ENCODE measurements at places on chromosomes 12 and 14.

DNA sequence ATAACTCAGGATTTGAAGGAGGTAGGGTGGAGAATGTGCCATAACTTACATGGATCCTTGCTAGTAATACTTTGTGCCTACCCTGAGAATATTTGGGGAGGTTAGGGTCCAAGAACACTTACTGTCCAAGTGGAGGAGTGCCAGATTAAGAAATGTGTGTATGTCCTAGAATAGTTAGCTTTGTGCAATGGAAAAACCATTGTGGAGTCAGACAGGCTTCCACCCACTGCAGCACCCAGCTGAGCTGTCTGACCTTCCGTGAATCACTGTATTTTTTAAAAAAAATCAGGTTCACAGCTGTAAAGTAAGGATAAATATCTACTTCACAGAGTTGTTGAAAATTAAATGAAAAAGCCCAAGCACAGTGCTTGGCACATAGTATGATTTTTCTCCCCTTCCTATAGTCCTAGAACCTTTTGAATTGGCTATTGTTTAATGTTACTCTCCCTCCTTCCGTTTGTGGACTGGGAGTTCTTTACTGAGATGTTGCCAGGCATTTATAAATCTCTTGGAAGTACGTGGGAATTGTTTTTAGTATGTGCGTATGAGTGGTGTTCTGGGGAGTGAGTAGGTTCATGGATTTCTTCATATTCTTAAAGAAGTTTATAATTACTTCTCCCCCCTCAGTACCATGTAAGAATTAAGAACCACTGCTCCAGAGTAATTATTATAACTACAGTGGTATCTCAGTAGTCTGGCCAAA is 9.2 kb downstream of the RAB21 start:
- no peak for DNase-seq

DNA sequence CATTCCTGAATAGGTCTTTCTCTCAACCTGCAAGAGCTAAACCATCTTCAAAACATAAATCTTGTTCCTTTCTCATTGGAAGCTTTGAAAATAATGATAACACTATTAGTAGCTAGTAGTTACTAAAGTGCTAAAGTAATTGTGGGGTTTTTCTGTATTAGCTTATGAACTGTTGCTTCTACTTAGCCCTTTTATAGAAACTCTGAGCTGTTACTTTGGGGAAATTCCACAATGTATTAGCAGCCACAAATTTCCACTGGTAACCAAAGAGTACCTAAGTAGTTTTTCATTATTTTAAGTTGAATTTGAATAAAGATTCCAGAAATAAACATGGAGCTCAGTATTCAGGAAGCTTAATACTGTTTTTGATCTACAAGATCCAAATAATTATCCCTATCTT is 6.4 kb upstream of the MAPK1IP1L start:
- no peak for DNase-seq

DNA sequence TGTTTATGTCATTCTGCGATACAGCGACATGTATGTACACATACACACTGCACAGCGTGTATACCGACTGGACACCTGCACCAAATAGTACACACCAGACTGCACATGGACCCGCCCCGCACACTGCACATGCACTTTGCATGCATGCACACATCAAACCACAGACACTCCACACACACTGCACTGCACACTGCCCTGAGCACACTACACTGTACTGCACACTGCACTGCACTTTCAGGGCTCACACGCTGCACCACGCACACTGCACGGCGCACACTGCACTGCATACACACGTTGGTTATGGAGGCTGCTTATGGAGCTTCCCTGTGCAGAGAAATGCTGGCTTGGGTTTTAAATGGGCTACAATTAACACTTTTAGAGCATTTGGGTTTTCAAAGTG is 1.6 kb downstream of the PAPLN start:
- no peak for DNase-seq

DNA sequence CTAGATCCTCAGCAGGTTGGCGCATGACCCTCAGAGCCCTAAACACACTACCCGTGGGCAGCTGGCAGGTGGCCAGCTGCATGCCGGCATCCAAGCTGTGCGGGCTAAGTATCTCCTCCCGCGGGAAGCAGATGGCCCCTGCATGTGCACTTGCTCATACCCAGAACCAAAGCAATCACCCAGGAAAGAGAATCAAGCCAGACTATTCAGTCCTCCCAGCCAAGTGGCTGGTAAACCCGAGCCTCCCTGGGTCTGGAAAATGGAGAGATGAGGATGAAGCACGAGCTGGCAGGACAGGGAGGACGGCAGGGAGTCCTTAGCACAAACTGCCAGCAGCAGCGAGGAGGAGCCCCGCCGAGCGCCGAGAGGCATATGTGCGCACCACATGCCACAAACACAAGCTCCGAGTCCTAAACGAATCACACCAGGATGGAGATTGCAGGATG is 139.7 kb downstream of the RIMBP2 start:
- DNase-seq = no peak

DNA sequence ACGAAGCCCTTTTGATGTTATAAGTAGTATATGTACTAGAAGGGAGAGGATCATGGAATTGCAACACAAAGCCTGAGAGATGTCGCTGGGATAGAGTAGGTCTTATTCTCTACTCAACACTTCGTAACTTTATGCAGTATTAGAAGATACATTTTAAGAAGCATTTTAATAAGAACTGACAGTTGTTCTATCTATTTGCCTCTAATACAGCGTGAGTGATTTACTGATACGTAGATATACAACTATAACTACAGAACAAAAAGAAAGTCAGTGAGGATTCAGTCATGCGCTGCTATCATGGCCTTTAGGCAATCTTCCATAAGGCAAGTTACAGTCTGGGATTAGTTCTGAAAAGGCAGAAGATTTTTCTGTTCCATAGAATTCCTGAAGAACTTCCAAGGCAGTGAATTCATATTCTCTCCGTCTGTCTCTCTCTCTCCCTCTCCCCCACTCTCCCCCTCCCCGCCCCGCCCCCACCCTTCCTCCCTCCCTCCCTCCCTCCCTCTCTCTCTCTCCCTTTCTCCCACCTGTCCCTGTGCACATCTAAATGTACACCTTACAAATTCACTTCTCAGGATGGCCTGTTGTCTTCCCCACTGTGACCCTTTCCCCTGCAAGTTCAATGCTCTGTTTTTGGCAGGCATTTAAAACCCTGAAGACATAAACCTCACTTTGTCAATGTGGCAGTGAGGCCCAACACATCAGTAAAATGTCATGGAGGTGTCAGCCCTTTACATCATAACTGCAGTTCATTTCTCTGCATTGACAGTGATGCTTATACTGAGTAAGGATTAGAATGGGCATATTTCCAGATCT is 470.6 kb downstream of the EGLN3 start:
- DNase-seq = no peak

- no peak for DNase-seq
Observed at GRCh38 chr12:71556875-71557274, 106.8 kb downstream of the ZFC3H1 start.

- DNase-seq = no peak
Observed at GRCh38 chr12:12157424-12157823, 86.7 kb downstream of the BCL2L14 start.

DNA sequence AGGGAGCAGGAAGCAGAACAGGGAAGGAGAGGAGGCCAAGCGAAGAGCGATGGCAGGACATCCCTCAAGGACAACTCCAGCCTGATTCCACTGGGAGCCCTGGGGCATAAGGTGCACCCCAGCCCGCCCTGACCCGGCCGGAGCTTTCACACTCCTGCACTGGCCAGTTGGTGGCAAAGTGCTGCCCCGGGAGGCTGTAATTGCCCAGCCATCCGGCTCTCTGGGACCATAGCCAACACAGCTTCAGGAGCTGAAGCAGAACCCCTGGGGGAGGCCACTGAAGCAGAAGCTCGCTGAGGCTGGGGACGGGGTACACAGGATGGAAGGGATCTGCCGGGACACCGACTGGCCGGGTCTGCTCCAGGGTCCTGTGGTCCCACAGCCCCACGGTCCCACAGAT is 41.9 kb upstream of the BEGAIN start:
- no peak for DNase-seq

- DNase-seq = no peak
Observed at GRCh38 chr14:38623661-38624060, 367.8 kb upstream of the CLEC14A start.

DNA sequence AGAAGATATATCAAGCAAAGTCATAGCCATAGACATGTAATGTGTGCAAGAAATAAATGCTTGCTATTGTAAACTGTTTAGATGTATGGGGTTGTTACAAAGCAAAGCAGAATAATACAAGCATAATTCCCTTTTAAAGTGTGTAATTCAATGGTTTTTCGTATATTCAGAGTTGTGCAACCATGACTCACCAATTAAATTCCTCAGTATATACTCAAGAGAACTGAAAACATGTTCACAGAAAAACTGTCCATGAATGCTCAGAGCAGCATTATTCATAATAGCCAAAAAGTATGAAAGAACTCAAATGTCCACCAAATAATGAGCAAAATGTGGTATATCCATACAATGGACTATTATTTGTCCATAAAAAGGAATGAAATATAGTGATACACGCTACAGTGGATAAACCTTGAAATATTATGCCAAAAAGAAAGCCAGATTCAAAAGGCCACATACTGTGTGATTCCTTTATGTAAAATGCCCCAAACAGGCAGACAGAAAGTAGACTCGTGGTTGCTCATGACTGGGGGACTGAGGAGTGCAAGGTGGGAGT is 9.3 kb downstream of the GXYLT1 start:
- DNase-seq = no peak

DNA sequence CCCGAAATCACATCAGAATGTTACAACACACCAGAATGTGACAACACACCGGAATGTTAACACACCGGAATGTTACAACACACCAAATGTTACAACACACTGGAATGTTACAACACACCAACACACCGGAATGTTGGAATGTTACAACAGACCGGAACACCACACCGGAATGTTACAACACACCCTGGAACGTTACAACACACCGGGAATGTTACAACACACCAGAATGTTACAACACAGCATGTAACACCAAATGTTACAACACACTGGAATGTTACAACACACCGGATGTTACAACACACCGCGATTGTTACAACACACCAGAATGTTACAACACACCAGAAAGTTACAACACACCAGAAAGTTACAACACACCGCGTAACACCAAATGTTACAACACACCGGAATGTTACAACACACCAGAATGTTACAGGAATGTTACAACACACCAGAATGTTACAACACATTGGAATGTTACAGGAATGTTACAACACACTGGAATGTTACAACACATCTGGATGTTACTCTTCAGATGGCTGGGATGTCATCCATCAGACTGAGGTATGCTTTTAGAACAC is 21.1 kb downstream of the CHFR start:
- DNase-seq = no peak

DNA sequence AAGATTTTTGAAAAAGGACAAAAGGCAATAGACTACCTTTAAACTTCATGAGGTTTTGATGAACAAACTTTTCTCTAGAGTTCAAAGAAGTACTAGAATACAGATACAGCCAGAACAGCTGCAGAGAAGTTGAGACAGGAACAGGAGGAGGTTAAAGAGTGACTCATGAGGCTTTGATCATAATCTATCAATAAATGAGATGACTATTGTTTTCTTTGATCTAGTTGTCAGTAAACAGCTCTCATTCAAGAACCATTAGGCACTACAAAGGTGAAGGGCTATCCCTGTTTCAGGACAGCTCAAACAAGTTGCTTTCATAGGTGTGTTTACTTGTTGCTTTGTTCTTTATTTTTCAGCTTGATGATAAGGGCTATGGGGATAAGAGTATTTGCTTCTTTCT is 2.4 kb downstream of the WASHC3 start:
- no peak for DNase-seq

DNA sequence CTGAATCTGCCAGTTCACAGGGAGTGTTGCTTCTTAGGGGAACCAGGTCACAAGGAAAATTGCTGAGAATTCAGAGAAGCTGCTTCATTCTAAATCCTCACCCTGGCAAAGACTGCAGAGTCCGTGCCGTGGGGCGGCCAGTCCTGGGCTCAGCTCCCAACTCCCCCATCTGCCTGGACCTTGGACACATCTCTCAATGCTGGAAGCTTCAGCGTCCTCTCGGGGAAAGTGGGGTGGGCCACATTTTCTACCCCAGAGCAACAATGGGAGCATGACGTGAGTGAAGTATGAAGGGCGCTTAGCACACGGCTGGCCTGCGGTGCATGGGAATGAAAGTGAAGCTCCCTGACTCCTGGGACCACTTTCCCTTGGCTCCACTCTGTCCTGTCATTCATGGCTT is 31.2 kb downstream of the HVCN1 start:
- DNase-seq = no peak

GRCh38 chr12:124480469-124481256 is 86.7 kb downstream of the NCOR2 start:
- no peak for DNase-seq

- peak; percentile 65 for DNase-seq
Observed at GRCh38 chr12:65464930-65465329, 186.4 kb downstream of the MSRB3 start.

- DNase-seq = peak; percentile 16
Observed at GRCh38 chr12:114311974-114312373, 94.0 kb downstream of the TBX5 start.

- no peak for DNase-seq
Observed at GRCh38 chr12:55718624-55719275, 1.4 kb upstream of the RDH5 start.

DNA sequence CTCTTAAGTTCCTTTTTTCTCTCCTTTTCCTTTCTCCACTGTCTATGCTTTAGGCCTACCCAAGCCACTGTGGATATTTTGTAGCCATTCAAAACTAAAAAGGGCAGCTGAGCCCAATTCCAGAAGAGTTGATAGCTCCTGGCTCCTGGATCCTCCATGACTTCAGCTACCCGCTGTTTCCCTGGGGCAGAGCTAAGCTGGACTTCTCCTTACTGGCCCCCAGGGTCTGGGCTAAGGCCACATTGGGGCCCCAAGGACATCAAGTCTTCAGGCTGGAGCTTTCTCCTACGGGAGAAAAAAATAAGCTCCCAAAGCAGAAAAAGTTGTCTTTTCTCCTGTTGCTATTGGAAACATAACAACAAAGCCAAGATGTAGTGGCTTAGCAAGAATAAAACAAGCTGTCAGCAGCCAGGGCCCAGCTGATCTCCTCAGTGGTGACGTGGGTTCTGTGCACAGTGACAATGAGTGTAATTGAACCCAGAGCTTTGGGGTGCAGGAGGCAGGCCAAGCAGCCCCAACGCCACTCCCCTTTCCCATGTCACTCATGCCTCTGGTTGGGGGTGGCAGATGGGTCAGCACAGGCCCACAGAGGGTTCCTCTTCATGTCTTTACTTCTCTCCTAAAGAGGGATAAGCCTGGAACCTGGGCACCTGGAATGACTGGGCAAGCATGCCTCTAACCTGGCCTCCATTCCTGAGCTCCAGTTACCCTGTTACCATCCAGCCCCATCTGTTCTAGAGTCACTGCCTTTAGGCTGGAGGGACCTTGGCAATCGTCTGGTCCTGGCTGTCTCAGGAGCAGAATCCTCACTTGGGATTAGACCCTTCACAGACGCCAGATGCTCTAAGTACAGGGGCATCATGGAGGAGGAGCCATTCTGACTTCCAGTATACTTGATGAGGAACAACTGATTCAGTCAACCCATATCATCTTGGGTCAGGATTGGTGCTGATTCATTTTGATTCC is 171.2 kb downstream of the ZFP36L1 start:
- DNase-seq = peak; percentile 45

DNA sequence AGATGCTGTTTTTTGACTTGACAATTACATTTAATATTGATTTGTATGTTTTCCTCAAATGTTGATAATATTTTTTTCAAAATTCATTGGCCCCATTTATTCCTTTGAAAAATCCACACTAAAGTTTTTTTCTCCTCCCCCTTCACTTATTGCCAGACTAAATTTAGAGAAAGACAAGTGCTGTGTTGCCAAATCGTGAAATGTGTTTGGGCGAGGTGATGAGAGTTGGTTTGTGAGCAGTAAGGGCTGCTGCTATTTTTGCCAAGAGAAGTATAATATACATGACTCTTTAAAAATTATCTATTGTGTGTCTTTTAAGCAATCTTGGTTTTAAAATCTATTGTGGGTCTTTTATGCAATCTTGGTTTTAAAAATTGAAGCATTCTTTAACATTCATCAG is 188.9 kb downstream of the PPFIA2 start:
- DNase-seq = no peak

Measured in ascending aorta (tissue), 2 donors.